Dermis microvascular lymphatic vessel endothelial cell (primary cell): ENCODE measurements at places on chromosomes 12 and 14. TPM values are rescaled to one million over a fixed set of nuclear protein-coding genes. Genes with fewer than 3 reads are reported as not detected.

TMEM119 gene
- total RNA-seq: not detected in 2 replicates

PTPRB gene
- total RNA-seq: 73.6 and 113 TPM in 2 replicates

DNA sequence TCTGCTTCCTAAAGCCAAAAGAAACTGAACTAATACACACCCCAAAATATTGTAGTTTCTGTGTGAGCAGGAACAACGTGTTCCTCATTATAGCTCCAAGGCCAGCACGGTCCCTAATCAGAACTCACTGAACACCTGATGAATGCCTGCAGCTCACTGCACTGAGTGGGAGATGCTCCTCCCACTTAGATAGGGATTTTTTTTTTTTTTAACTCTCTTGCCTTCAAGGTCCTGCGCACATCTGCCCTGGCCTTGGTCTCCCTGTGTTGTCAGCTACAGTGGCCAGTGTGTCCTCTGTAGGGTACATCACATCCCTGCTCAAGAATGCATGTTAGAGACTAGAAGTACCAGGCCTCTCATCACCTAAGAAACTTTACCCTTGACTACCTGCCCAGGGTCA, 44.3 kb upstream of the TMPO start:
- no peak for DNase-seq

DNA sequence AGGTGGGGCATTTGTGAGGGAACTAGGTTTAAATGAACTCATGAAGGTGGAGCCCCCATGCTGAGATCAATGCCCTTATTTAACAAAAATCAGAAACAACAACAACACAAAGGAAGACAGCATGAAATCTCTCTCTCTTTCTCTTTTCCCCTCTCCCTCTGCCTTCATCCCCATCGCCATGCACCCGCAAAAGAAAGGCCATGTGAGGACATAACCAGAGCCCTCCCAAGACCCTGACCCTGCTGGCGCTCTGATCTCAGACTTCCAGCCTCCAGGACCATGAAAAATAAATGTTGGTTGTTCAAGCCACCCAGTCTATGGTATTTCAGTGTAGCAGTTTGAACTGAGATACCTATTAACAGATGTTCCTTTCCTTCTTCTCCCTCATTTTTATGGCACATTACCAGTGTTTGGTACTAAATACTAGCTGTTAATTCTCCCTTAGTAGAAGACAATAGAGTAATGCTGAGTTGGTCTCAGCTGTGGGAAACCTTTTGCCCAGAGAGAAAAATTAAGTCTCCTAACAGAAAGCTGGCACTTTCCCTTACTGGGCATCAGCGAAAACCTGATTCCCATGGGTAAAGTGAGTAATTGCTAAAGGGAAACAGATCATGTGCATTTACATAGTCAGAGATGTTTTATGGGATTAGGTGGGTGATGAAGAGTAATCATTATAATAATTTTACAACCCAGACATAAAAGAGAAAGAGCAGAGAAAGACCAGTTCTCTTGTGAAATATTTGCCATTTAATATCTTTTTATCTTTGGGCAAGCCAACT, 264.0 kb upstream of the PLEKHG7 start:
- DNase-seq: no peak

- DNase-seq: no peak
Measured at GRCh38 chr12:80490329-80490728, 46.3 kb downstream of the PTPRQ start.
